OCI-LY7 (cell line): ENCODE measurements at places on chromosomes 1 and 21.

DNA sequence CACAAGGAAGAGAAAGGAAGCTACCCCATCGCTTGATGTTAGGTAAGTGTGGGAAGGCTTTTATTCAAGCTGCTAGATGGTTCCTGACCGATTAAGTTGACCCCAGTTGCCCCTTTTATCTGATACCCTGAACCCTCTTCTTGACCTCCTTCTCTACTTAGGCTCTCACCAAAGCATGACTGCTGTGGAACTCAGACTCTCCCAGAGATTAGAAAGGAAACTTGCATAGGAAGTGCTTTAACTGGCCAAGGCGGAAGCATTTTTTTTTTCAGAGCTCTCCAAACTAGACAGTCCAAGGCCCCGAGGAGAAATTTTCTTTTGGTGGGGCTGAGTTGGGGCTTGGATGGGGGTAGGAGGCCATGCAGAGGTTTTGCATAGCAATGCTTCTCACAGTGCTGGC, 101.3 kb upstream of the USP24 start:
- no peak for DNase-seq

DNA sequence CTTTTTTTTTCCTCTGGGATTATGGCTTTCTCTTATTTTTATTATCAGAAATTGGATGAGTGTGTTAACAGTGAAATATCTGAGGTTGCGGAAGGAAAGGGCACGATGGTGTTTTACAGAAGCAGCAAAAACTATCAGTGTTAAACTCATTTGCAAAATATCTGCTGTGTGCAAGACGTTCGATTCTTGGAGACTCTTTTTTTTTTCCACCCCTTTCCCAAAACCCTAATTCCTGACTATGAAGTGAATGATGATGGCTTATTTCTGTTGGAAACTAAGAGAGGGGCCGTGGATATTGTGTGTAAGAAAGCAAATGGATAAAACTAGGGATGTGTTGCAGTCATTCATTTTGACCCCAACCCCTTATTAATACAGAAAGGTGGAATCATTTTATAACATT, 677 bp downstream of the NCAM2 start:
- no peak for DNase-seq

- no peak for DNase-seq
Observed at GRCh38 chr1:76928522-76928921, 61.2 kb downstream of the ST6GALNAC5 start.

- DNase-seq = no peak
Observed at GRCh38 chr1:65360648-65361047, 51.3 kb downstream of the DNAJC6 start.

DNA sequence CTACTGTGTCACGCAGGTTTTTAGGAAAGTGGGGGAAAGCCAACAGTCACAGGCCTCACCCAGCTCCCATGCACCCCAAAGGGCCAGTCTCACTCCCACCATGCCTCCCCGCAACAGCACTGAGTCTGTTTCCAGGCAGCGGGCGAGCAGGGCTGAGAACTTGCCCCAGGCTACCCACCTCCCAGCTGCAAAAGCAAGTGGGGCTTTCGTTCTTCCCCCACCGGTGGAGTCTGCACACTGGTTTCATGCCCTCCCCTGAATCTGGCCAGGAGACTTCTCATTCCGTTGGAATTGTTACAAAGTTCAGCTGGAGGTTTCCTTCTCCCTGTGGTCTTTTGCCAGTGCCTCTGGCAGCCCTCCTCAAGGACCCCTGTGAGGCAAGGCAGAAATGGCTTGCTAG, 53.6 kb upstream of the KCNJ15 start:
- DNase-seq = no peak
